ENCODE measurements at places on chromosomes 7 and 10.

DNA sequence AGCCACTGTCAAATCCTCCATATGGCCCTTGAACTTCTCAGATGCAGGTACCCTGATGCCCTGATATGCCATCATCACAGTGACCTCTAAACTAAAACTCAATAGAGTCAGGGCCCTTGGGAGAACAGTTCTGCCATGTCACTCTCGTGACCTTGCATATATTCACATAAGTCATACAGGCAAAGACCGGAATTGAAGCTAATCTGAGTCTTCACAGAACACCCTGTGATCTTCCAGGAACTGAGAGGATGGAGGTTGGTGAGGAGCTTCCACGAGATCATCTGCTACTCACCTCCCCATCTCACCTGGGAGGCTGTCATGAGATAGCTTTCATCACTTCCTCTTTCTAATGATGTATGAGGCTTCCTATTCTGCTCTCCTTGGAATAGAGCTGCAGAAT is 228.7 kb upstream of the CCDC6 start:
- peak; percentile 37 for DNase-seq

DNA sequence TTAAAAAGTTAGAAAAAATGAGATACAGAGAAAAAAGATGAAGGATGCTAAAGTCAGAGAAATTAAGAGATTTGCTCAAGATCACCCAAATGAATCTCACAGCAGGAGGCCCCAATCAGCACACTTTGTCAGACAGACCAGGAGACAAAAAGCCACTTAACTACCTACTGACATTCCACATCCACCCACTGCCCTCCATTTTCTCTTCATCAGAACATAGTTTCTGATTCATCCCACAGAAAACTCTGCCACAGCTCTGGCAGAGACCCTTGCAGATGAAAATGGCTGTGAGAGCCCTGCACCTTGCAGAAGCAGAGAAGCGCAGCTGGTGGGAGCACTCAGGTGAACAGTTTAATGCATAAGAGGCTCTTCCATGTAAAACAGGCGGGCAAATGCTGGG is 26.6 kb downstream of the DGKI start:
- no peak for DNase-seq

DNA sequence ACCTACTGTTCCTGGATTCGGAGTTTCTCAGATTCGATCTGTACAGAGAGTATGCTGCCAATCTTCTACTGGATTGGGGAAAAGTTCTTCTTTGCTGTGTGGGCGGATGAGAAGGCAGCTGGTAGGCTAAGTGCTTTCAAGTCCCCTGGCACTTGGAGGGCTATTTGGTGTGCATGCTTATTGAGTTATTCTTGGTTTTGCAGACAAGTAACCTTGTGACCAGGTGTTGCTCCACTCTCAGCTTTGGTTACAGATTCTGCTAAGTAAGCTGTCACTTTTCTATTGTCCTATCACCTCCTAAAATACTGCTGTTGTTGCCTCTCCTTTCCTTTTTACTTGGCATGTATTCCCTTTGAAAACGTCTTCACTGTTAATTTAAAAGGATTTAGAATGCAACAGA is 1375.1 kb upstream of the LRRTM3 start:
- no peak for DNase-seq

- no peak for DNase-seq
These were observed 131.8 kb downstream of the ADK start for GRCh38 chr10:74282848-74283210.

GRCh38 chr10:59303018-59303417 is 59.3 kb downstream of the FAM13C start:
- no peak for DNase-seq

GRCh38 chr10:114017271-114017670 is 26.4 kb upstream of the ADRB1 start:
- DNase-seq, result no peak

DNA sequence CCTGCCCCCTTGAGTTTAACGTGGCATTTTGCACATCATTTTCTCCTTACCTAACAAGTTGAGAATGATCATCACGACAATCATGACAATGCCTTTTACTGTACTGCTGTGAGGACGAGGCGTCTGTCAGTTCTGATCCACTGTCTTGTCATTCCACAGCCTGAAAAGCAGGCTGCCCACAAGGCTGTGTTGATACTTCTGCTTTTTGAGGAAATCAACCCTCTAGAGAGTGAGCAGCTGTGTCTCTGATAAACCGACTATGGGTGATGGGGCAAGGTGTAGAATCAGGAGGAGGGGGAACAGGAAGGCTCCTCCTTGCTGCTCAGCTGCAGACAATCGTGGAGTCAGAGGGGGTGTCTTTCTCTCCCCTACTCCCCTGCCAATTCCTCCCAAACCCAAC is 30.6 kb upstream of the C10orf120 start:
- DNase-seq, result no peak

GRCh38 chr7:153398370-153398769 is 638.8 kb downstream of the ACTR3B start:
- DNase-seq, result no peak

- DNase-seq, result no peak
These were observed 375.8 kb upstream of the PODXL start for GRCh38 chr7:131932271-131932670.

- DNase-seq, result no peak
These were observed 280.2 kb upstream of the IMMP2L start for GRCh38 chr7:111842491-111842890.

DNA sequence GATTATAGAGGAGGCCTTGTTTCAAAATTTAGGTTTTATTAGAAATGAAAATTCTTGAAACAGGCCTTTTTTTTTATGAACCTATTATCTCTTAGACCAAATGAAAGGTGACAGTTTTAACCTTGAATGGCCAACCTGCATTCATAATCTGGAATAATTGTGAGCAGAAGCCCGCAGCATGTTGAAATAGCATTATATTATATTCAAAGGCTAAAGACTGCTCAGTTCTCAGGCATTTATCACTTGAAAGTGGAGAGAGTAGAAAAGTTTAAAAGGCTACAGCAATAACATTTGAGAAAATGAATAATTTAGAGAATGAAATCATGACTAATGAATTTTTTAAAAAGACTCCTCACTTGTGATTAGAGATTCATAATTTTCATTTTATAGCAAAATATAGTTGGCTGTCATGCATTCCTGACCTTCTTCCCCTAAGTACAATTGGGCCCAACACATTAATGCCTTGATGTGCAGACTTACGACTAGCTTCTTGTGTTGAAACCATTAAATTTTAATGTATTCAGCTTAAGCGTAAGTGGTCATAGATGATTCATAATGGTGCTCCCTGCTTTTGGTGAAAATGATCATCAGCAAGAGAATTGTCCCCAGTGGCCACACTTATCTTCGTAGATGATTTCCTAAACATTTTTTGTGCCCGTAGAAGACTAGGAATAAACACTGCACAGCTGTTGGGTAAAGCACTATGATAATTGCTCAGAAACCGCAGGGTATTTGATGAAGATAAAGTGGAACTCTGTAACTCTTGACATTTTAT is 346.6 kb upstream of the BMPER start:
- DNase-seq, result no peak

GRCh38 chr10:25206693-25207414 is 32.1 kb downstream of the GPR158 start:
- DNase-seq, result no peak

- no peak for DNase-seq
These were observed 38.3 kb downstream of the MACROH2A2 start for GRCh38 chr10:70090951-70091350.

GRCh38 chr10:49709934-49710333 is 30.5 kb downstream of the C10orf53 start:
- no peak for DNase-seq

GRCh38 chr10:43048301-43049051 is 28.4 kb upstream of the RET start:
- DNase-seq, result no peak

DNA sequence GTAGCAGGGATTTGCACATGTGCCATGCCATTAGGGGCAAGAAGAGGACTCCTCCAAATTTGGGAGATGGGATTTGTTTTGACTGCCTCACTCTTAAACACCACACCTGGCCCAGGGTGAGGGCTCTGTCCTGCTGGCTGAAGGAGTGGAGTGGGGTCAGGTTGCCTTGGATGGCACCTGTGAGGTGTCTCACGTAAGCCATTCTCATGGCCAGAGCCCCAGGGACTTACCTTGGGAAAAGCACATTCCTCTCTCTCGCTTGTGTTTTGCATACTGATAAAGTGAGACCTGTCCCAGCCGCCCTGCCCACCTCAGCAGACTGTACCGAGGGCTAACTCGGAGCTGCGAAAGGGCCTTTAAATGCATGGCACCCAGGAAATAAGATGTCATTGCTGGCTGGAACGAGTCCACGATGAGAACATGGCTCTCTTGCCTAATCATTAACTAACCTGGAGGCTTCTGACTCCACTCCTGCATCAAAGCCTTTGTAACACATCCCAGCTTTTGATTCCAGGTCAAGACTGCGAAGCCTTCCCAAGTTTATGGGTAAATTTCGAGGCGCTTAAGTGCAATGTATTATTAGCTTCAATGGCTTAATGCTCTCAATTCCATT is 184.0 kb upstream of the RNF32 start:
- DNase-seq, result no peak

GRCh38 chr7:24834128-24834798 is 77.0 kb upstream of the GSDME start:
- DNase-seq, result peak; percentile 30

- no peak for DNase-seq
These were observed 55.0 kb downstream of the PODXL start for GRCh38 chr7:131501422-131501821.

Measured in germinal center (tissue), 1 donor.